Lower leg skin (tissue), 4 donors: ENCODE measurements at places on chromosomes 1 and 21.
A peak's percentile ranks its signal among the peaks of the same experiment; 100 is the strongest.

GRCh38 chr1:227372726-227373130 lies 54.4 kb upstream of the CDC42BPA start:
- no peak for DNase-seq

- no peak for DNase-seq
These were observed 84.3 kb upstream of the COA6 start for GRCh38 chr1:234288946-234289345.

GRCh38 chr1:172533513-172534151 lies 682 bp downstream of the SUCO start:
- peak; percentile 52 for DNase-seq

DNA sequence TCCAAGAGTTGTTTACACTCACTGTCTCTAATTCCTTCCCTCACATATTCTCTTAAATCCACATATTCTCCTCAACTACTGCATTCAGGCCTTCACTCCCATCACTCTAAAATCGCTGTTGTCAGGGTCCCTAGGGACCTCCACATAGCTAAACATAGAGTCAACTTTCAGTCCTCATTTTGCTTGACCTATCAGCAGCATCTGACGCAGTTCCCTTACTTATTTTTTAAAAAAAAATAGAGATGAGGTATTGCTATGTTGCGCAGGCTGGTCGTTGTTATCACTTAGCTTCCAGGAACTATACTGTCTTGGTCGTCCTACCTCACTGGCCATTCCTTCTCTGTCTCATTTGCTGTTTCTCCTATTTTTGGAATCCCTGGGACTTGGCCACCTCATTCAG lies 11.7 kb upstream of the PLEKHO1 start:
- no peak for DNase-seq

- no peak for DNase-seq
These were observed 1.9 kb downstream of the ZYG11B start for GRCh38 chr1:52727956-52728656.
